Renal cortical epithelial cell (primary cell): ENCODE measurements at places on chromosomes 11 and 22.

- peak; percentile 93 for DNase-seq
Observed at GRCh38 chr11:59865031-59865430, 1.3 kb downstream of the TCN1 start.

DNA sequence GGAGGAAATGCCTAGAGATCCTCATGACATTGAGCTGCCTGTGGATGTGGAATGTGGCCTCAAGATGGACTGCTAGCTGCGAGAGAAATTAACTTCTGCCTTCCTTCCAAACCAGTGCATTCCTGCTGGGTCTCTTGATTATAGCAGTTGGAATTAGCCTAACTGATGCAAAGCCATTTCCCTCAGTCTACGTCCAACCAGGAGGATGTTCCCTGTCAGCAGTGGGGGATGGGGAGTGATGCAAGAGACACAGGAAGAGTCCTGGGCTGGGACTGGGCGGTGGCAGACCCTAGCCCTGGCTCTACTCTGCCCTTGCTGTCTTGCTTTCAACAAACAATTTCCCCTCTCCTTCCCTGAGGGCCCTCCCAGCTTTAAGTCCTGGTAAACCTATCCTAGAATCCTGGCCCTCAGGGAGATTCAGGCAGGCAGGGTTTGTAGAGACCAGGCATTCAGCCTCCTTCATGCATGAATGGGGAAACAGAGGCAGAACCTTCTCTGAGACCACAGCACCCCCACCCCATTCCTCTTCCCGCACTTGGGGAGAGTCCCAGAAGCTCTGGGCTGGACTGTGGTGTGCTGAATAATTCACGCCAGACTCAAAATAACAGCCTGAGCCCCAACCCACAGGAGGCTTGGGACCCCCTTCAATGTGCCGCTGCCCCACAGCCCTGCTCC is 17.0 kb downstream of the C11orf96 start:
- DNase-seq = no peak

DNA sequence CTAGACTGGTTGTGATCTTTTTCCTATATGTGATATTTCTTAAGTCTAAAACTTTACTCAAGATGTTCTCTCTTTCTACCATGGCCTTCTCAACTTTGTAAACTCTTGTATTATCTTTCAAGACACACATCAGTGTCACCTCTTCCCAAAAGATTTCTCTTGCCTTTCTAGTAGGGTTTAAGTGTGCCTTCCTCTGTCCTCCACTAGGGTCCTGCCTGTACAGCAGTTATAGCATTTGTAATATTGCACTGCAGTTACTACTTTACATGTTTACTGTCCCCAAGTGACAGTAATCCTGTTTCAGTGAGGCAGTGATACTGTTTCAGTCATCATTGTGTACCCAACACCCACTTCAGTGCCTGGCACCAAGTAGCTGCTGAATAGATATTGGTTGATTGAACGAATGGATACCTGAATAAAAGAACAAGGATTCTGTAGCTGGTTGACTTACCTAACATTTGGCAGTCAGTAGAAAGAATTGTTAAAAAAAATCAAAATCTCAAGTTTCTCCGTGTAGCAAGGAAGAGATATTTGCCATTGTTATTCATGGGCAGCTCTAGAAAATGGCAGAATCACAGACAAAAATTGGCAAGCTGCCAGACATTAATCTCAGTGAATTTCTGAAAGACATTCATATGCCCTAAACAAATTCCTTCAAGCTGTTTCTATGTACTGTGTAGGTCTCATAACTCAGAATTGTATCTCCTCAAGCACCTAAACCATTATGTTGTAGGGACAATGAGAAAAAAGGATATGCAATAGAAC is 79.4 kb downstream of the RBMXL2 start:
- DNase-seq = no peak

- no peak for DNase-seq
Observed at GRCh38 chr22:23569716-23570115, 10.4 kb downstream of the IGLL1 start.
